NCI-H2107 (cell line): ENCODE measurements at places on chromosomes 13 and 19.

DNA sequence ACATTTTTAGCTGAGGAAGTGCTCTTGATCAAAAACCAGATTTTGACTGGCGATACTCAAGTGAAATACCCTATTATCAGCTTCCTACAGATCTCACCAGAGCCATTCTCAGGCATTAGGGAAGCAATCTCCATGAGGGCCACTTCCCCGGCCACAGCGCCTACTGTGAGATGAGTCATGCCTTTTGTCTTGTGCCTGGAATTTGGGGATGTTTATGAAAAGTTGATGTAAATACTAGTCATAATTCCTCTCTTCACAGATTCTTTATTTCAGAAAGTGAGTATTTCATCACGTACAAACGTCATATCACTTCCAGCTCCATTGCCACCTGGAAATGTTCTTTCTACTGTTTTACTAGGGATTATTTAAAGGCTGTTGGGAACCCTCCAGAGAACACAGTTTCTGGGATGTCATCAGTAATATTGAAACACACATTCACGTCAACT lies 25.3 kb upstream of the SLC46A3 start:
- no peak for DNase-seq

GRCh38 chr19:5547881-5548280 lies 19.9 kb downstream of the TINCR start:
- DNase-seq: peak; percentile 3

DNA sequence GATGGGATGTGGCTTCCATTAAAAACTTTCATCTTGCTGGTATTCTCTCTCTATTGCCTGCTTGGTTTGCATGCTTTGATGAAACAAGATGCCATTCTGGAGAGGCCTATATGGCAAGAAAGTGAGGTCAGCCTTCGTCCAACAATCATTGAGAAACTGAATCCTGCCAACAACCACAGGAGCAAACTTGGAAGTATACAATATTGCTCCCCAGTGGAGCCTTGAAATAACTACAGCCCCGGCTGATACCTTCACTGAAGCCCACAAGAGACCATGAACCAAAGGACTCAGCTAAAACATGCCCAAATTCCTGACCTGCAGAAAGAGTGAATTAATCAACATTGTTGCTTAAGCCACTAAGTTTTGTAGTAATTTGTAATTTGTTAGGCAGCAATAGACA lies 82.5 kb upstream of the FGF14 start:
- no peak for DNase-seq

- no peak for DNase-seq
Measured at GRCh38 chr13:57627663-57628062, 3.9 kb upstream of the PCDH17 start.

- no peak for DNase-seq
Measured at GRCh38 chr13:30034458-30034795, 184.0 kb upstream of the UBL3 start.

DNA sequence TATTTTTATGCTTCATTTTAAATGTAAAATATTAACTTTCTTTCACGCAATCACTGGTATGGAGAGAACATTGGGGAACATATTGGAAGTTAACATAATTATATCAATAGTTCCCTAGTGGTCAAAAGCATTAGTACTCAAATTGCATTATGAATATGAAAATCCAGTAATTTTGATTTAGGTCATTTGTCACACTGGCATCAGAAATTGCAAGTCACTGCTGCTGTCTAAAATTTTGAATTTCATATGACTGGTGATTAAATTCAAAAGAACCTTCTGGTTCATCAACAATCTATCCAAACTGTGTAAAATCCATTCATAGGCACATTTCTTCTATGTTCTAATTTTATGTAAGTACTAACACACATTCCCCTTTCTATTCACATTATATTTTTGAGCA lies 2235.7 kb upstream of the PCDH20 start:
- DNase-seq: no peak

- no peak for DNase-seq
Measured at GRCh38 chr19:14718522-14719116, 28.8 kb downstream of the ZNF333 start.

GRCh38 chr13:48778610-48779009 lies 124.9 kb downstream of the CYSLTR2 start:
- DNase-seq: no peak

DNA sequence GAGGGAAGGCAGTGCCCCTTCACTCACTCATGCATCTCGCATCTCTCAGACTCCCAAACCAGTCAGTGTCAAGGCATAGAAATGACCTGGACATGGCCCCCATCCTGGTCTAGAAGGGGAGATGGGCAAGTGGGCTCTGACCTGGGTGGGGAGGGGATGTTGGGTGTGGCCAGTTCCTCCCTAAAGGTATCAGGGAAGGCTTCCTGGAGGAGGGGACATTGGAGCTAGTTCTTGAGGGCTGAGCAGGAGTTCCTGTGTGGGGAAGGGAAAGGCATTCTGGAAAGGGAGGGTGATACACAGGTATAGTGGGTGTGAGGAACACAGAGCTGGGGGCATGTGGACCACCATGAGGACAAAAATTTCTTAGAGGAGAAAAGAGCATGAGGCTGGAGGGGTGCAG lies 4.0 kb downstream of the IL4I1 start:
- no peak for DNase-seq

- DNase-seq: no peak
Measured at GRCh38 chr19:46241626-46242025, 12.1 kb downstream of the IGFL1 start.

DNA sequence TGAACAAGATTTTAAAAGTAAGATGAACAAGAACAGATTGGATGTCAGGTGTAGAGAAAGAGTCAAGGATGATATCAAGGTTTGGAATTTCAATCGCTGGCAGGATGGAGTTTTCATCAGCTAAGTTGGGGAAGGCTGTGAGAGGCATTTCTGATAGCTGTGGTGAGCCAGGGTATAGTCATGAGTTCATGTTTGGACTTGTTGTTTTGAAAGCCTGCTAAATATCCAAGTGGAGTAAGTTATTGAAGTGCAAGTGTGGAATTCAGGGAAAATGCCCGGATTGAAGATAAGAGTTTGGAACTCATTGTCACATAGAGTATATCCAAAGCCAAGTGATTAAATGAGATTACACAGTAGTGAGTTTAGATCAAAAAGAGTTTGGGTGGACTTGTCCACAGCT lies 11.0 kb upstream of the EPSTI1 start:
- no peak for DNase-seq

DNA sequence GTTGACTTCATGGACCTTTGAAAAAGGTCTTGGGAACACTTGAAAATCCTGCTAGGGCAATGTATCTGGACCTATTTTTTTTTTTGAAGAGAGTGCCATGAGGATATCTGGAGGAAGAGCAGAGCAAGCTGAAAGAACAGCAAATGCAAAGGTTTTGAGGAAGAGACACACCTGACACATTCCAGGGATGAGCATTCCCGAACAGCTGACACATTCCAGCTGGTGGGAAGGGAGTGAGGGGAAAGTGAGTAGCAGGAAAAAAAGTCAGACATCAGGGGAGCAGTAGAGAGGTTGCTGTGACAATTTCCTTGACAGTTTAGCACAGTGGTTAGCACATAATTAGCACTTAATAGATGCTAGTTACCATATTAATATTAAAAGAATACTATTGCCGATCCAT lies 14.7 kb downstream of the DGKH start:
- no peak for DNase-seq

DNA sequence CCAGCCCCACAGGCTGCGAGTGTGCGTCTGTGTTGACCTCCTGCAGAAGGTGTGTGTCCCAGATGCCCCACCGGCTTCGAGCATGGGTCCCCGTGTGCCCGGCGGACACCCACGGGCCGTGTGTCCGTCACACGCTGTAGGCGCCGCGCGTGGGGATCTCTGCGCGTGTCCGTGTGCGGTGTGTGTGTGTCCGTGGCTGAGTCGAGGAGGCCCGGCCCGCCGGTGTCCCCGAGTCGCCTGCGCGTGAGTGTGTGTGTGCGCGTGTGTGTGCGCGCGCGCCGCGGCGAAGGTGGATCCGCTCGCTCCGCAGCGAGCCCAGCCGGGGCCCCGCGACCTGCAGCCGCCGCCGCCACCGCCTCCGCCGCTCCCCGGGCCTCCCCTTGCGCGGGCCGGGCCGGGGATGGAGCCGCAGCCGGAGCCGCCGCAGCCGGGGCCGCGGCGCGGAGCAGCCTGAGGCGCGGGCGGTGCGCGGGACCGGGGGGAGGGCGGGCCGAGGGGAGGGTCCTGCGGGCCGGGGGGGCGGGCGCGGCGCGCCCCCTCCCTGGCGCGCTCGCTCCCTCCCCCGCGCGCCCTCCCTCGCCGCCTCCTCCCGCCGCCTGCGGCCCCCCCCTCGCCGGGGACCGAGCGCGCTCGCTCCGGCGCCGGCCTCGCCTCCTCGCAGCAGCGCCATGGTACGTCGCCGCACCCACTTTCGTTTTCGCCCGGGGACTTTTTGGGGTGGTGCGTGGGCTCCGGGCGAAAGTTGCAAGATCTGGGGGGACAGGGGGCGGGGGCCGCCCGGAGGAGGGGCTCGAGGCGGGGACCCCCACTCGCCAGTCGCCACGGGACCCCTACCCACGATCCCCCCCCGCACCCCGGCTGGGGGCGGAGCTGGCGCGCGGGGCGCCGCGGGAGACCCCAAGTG lies 7.1 kb upstream of the NFIC start:
- no peak for DNase-seq

DNA sequence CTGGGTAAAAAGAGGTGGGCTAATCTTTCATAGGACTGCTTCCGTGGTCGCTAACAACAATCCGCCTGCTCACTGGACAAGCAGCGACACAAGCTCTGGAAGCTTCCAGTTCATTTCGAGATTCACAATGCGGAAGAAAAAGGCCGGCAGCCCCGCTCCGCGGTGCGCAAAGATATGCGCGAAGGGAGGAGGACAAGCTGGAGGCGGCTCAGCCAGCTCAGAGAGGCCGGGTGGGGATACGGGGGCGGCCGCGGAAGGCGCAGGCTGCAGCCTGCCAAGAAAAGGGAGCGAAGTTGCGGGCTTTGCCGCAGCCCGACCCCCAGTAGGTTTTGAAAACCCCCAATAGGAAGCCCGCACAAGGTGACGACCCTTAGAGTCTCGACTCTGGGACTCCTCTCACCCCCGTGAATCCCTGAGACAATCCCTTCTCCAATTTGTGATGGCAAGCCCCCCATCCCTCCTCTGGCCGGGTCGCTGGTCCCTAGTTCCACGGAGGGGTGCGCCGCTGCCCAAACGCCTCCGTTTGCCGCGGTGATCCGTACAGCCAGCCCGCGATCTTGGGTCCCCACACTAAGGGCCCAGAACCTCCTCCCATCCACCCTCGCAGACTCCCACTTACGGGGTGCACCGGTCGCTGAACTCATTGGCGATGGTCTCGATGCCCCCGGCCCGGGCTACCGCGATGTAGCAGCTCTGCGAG lies 697 bp downstream of the HSPH1 start:
- DNase-seq: no peak

DNA sequence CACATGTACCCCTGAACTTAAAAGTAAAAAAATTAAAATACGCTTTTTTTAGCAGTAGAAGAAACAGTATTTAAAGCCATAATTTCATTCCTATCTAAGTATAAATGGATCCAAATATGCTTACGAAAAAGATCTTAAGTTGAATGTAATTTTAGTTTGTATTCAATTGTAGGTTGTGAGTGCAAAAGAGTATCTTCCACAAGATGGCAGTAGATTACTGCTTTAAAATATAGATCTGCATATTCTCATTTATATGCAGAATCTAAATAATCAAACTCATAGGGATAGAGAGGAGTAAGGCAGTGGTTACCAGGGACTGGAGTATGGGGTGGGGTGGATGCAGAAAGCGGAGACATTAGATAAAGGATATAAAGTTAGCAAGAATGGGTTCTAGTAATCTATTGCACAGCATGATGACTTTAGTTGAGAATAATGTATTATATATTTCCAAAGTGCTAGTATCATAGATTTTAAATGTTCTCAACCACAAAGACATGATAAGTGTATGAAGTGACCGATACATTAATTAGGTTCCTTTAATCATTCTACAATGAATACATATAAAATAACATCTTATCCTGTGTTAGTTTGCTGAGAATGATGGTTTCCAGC lies 14.2 kb downstream of the OR7A17 start:
- no peak for DNase-seq

- no peak for DNase-seq
Measured at GRCh38 chr19:41263042-41263849, 926 bp upstream of the HNRNPUL1 start.

- no peak for DNase-seq
Measured at GRCh38 chr13:83691966-83692365, 190.3 kb downstream of the SLITRK1 start.

DNA sequence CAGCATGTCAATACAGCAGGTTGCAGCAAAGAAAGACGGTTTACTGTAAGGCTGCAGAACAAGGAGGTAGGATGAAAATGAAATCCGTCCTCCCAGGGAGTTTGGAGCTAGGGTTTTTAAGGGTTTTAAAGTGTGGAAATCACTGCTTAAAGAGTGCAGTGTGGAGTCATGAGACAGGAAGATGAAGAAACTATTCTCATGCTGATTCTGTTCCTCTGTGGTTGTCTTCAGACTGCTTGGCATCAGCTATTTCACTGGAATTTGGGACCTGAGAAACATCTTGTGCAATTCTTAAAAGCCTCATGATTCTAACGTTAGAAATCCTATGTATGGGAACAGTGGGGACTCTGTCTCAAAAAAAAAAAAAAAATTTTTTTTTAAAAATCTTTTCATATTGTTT lies 11.4 kb downstream of the ZNF331 start:
- DNase-seq: no peak

DNA sequence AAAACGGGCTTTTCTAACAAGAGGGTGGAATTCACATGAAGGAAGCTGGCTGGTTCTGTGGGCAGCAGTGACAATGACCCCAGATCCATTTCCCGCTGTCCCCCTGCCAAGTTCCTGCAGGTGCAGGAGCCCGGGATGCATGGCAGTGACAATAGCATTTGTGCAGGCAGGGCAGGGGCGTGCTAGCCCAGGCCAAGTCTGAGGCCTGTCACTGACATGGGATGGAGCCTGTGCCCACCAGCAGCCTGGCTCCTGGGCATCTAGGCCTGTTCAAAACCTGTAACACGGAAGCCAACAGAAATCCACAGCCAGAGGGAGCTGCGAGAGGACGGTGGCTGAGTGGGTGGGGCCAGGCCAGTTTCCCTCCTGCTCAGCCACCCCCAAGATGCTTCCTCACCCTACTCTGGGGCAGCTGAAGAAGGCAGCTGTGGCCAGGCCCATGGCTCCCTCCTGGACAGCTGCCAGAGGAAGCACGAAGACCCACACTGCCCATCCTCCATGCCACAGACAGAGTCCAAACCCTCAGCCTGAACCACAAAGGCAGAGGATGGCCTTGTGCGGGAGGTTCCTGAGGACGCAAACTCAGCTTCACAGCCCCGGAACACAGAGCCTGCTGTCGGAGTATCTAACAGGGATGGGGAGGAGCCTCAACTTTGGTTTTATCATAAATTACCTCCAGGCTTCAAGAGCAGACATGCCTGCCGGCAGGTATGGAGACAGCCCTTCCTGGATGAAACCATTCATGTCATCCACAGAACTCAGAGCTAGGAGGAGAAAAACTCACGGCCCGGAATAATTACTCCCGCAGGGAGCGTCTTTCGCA lies 74.0 kb downstream of the CEBPG start:
- DNase-seq: no peak

DNA sequence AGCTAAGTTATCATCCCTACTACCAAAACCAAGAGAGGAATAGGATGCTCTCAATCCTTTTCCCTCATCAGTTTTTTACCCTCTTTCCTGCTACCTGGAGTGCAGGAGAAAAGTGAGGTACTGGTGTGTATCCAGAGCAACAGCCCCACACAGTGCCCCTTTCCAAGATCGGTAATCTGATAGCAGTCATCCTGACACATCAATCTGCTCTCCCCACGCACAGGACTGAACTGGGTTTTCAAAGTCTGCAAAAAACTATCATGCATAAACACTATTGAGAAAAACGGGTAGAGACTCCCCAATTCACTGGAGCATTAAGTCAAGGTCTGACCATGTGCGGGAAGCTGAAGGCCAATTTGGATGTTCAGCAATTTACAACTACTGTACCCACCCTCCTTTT lies 284.8 kb downstream of the RBM26 start:
- DNase-seq: no peak
